CD4-positive, alpha-beta T cell treated with Interleukin-2 at 100 ng/mL for 4 hours (primary cell): ENCODE measurements at places on chromosomes 2 and 18.

GRCh38 chr2:100176925-100177324, 34.5 kb upstream of the AFF3 start:
- DNase-seq = no peak

DNA sequence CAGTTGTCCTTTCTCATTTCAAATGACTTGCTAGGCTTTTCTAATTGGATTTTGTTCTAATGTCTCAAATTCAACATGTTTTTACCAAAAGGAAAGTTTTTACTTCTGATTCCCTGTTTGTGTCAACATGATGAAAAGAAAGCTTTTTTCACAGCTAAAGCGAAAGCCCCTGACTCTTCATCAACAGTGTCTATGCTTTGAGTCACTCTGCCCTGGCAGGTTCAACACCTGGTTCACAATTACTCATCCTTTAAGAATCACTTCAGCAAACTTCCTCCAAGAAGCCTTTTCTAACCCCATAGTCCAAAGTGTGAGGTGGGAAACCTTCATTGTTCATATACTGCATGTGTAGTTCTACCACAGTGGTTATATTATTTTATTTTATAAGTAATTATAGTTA, 7.6 kb upstream of the DSG2 start:
- DNase-seq = no peak

- peak; percentile 36 for DNase-seq
These were observed 19.5 kb downstream of the BCL2 start for GRCh38 chr18:63299837-63300745.

- DNase-seq = no peak
These were observed 257.3 kb downstream of the NBAS start for GRCh38 chr2:15303874-15304273.

GRCh38 chr2:217247476-217247875, 387.6 kb upstream of the TNP1 start:
- no peak for DNase-seq

DNA sequence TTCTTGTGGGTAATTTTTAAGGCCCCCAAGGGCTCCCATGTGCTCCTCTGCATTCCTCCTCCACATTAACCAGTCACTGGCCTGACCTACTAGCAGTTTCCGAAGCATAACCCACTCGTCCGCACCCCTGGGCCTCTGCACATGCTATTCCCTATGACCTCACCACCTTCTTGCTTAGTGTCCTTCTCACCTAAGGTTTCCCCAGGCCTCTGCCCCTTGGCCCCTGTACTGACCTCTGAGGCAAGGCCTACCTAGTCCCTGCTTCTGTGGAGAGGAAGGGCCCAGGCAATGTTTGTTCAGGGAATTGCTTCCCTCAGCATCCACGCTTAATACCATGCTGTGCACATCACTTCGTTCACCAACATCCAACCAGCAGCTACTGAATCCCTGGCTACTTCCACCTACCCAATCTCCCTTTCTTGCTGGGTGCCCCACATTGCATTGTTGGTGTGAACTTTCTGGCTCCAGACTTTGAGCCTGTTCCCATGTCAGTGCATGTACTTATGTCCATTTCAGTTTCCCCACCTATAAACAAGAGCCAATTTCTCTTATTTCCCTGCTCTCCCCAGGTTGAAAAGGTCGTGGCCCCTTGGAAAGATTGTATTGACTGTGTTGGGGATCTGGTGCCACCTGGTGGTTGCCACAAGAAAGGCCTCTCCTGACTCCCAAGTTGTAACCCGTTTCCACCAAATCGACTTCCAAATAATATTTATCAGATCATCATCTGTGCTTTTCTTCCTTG, 19.2 kb upstream of the TMEM177 start:
- peak; percentile 45 for DNase-seq

DNA sequence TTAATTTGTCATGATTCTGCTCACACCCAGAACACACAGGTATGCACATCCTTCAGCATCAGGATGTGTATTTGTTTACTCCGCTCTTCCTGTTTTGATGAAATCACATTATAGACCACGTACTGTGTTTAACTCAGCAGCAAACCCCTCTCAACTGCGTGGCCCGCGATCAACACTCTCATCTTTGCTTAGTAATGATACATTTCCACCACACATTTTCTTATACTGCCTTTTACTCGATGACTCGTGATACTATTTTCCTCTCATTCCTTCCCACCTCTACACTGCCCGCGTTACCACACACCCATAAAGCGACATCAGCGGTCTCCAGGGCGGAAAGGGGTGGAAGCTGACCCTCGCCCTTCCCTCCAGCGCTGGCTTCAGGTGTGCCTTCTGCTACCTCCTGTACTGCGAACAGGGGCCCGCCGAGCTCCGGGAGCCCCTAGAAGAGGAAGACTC, 1.3 kb downstream of the NETO1 start:
- DNase-seq = no peak

- DNase-seq = peak; percentile 71
These were observed 2.9 kb upstream of the CASP8 start for GRCh38 chr2:201257381-201257955.

DNA sequence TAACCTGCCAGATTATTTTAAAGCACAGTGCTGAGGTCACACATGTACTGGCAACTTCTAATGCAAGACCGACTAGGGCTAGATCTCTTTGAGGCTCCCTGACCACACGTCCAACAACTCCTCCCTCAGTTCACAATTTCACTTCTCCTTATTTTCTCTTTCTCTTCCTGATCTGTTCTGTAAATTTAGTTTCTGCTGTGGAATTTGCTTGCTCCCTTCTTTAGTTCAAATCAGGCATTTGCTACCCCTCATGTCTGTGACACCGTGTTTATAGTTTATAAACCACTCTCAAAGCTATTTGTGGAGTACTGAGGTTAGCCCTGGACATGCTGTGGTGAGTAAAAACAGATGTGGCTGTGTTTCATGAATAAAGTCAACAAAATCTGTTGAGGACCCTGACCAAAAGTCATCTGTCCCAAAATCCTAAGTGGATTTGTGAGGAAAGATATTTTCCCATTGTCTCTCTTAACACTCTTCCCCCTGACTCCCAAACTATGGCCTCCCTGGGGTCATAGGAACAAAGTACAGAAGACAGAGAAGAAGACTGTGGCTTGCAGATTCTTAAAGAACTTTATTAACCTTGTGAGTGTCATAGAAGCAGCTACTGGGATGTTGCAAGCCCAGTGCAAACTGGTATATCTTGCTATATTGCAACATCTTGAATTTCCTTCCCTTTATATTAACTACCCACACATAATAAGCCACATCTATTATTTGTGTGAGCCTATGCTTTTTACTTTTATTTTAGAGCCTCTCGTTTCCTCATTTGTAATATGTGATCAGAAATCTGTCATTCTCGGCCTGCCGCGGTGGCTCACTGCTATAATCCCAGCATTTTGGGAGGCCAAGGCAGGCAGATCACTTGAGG, 3.5 kb upstream of the NAGK start:
- DNase-seq = no peak

GRCh38 chr2:69781321-69782248, 39.7 kb downstream of the ANXA4 start:
- DNase-seq = no peak

- no peak for DNase-seq
These were observed 63.5 kb downstream of the CDH2 start for GRCh38 chr18:28113271-28114029.

DNA sequence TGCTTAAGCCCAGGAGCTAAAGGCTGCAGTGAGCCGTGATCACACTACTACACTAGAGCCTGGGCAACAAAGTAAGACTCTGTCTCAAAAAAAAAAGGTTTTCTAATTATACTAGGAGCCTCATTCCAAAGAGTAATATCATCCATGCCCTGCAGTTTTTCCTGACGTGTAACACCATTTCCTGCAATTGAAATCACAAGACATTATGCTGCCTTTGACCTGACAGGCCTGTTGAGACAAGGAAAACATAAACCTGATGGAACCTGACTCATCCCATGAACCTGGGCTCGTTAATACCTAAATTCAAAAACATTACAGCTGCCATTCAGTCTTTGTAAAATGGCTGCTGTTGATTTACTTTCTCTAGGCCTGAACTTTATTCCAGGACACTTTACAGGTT, 58.7 kb upstream of the PEX13 start:
- DNase-seq = no peak

- peak; percentile 32 for DNase-seq
These were observed 79.9 kb downstream of the ALK start for GRCh38 chr2:29841386-29842004.

GRCh38 chr18:50928551-50928950, 39.3 kb upstream of the ELAC1 start:
- DNase-seq = no peak

DNA sequence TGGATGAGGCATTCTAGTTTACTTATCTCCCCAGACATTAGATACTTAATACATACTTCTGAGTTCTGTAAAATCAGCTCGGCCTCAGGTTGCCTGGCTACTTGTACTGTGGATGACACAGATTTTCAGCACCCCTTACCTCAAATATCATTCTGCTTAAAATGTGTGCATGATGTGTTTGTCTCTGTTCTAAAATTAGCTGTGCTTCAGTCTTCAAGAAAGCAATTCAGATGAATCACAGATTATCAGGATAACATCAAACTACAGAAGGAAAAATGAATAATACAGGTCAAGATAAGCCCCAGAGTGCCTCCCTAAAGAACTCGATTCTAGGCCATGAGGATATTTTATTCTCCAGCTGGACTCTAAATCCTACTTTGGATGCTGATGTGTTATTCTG, 21.3 kb upstream of the MAPRE2 start:
- no peak for DNase-seq

DNA sequence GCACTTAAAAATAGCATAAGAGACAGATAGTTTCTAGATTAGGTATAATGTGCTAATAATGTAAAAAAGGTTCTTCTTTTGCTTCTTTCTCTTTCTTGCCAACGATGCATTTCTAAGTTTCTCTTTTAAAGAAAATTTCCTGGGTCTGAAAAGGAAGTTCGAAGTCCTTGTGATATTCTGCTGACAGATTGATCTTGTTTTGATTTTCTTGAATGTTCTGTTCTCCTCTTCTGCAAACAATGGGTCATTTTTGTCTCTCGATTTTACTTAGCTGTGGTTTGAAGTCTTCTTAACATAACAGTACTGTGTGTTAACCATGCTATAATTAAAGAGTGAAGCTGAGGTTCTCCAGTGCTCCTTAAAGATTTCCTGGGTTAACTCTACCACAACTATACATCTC, 61.1 kb upstream of the ACYP2 start:
- no peak for DNase-seq

GRCh38 chr2:70241340-70241739, 7.1 kb downstream of the TIA1 start:
- DNase-seq = no peak

DNA sequence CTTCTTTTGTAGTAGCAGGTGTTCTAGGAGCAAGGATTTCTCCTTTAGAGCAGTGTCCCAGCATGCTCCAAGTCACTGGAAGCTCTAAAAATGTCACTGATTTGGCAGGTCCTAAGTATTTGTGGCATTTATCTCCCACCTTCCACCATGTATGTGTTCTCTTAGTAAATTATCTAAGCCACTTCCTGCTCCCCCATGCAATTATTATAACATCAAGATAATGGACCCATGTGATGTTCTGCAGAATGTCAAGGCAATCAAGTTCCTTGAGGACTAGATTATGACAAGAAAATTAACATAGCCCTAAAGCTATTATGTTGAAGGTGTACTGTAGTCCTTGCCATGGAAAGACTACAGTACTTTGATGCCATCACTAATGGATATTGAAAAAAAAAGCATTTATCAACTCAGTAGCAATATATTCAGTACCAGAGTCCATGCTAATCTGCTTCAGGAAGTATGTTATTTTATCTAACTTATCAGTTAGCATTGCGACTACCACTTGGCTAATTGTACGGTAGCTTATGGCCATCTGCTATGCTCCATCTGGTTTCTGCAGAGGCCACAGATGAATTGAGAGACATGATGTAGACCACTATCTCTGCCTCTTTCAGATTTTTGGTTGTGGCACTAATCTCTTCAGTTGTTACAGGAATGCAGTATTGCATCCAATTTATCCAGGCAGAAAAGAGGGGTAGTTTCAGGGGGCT, 56.7 kb downstream of the GPR39 start:
- DNase-seq = no peak

- no peak for DNase-seq
These were observed 124.0 kb downstream of the MDH1 start for GRCh38 chr2:63712748-63713147.

DNA sequence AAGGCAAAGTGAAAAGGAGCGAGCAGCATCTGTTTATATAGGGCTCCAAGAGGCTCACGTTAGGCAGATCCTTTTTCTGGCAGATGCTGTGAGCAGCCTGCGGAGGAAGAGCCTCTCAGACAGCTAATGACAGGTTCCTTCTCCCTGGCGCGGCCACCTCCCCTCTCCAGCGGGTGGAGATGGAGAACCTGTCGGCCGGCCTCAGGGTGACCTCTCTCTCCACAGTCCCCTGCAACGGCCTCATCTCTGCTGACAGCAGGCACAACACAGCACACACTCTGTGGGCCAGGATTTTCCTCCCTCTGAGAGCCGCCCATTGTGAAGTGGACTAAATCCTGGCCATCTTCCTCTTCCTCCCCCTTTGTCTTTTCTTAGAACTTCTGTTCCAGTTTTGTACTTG, 119.8 kb downstream of the PRKCE start:
- DNase-seq = no peak

DNA sequence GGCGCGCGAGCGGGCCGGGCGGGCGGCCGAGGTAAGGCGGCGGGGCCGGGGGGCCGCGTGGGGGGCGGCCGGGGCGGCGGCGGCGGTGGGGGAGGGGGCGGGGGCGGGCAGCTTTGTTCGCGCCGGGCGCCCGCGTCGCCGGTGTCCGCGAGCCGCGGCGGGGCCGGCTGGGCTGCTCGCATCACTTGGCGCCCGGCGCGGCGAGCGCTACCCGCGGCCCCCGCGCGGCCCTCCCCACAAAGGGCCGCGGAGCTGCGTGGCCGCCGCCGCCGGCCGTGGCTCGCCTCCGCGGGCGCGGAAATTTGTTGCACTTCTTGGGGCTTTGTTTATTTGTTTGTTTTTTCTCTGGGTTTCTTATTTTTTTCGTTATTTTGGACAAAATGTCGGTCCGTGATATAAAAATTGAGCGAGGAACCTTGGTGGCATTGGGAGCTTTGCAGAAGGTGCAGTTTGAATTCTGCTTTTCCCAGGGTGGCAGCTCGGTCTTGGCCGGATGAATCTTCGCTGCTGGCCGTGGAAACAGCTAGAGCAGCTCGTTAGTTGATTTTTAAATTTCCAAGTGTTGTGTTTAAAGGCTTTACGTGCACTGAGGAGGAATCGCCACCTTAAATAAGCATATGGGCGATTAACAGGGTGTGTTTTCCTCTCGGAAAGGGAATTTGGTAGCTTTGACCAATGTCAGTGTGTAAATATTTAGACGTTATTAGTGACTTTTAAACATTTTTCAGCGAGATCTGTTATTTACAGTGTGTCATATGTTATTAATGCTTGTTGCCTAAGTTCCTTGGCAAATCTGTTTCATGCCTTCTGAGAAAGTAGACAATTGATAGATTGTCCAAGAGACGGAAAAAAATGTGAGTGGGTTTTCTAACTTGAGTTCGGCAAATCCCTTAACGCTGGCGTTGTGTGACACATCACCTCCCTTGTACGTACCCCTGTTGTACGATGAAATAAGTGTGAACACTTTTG, 822 bp downstream of the UBE2E3 start:
- DNase-seq = peak; percentile 20

DNA sequence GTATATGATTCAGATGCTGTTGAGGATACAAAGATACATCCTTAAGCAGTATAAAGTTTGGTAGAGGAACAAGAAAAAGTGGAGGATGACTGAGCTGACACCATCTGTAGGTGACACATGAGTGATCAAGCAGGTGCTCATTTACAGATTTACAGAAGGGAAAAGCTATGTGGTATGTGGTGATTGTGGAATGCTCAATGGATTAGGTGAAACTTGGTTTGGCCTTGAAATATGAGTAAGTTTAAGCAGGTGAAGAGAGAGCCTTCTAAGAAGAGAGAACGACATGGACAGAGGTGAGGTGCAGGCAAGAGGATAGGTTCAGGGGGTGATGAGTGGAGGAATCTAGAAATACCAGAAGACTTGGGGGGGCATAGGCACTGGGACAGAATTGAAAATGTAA, 5.9 kb downstream of the ASXL3 start:
- no peak for DNase-seq
